ENCODE measurements at places on chromosomes 7 and 10. TPM values are rescaled to one million over a fixed set of nuclear protein-coding genes. Genes with fewer than 3 reads are reported as not detected.

GRCh38 chr7:49703337-49703736 is 70.1 kb upstream of the VWC2 start:
- DNase-seq: no peak

- DNase-seq: no peak
Measured at GRCh38 chr10:71562904-71563303, 156.7 kb downstream of the C10orf105 start.

The GPRIN2 gene
- not detected for total RNA-seq

DNA sequence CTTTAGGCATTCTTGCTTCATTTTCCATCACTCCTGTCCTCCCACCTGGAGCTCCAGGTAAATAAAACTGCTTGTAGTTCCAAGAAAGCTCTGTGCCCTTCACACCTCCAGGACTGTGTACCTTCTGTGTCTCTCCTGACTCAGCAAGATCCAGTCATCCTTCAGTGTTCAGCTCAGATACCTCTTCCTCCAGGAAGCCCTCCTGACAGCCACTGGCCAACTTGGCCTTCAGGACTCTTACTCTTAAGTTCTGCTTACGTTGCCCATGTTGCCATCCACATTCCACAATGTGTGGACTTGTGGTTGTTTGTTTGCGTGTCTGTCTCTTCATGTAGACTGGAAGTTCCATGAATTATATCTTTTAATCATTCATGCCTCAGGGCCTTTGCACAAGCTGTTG is 48.0 kb downstream of the SORCS3 start:
- DNase-seq: no peak

DNA sequence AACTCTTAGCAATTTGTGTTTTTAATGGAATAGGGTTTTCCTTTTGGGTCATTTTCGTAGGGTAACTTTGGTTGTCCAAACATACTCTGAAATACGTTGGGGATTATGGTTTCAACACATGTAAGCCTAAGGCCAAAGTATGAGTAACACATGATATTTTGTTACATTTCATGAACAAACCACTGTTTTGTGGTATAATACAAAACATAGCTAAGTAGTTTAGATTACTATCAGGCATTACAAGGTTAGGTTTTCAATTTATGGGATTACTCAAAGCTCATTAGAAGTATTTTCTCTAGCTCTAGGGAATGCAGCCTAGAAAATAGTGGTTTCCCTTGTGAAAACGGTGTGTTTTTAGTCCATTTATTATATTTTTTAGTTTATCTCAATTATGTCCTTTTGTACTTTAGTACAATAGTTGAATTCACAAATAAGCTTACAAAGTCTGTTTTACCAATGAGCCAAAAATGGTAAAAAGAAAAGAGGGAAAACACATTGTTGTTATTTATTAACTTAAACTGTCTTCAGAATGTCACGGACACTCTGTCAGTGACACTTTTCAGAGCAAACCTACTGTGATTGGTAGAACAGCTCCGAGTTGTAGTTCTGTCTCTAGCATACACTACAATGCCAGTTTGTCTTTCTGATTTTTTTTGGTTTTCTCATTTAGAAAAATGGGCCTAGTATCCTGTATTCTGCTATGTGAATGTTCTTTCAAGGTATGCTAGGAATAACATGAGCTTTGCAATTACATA is 473.7 kb downstream of the SUGCT start:
- DNase-seq: no peak
